ENCODE measurements at places on chromosomes 1 and 21.

DNA sequence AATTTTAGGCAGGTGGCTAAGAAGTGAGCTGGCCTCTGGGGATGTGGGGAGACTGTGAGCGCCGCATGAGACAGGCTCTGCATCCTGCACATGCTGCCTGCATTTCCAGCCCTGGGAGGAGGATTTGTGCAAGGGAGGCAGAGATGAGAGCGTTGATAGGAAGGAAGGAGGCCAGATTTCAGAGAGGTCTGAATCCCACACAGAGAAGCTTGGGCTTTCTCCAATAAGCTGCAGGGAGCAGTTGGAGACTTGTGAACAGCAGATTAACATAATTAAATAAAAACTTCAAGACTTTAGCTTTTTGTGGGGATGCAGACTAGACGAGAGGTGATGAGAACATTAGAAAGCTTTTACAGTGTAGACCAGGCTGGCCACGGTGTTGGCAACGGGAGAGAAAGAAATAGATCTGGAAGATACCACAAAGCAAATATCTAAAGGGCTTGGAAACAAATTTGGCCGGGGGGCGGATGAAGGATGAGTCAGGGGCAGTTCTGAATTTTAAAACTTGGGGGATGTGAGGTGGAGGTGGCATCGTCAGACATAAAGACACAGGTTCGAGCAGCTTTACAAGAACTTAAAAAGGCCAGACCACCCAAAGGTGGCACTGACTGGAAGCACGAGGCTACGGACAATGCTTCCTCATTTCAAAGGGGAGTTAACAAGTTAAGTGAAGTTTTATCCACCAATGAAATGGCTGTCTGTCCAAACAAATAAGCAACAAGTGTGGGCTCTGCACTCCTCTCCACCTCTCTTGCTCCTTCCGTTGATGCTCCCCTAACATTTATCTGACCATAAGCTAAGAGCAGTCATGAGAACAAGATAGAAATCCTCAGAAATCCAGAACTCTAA is 57.0 kb downstream of the HIVEP3 start:
- no peaks in the 10 kb centered on the region for H3K4me1 ChIP-seq
- DNase-seq: no peak
- H3K4me3 ChIP-seq: no peak overlapping the region
- no peak overlapping the region for H3K27ac ChIP-seq
- H3K36me3 ChIP-seq: no peaks in the 10 kb centered on the region
- no peaks in the 10 kb centered on the region for H3K27me3 ChIP-seq

GRCh38 chr1:96234299-96234698 is 487.3 kb upstream of the PTBP2 start:
- no peak overlapping the region for H3K4me3 ChIP-seq
- H3K36me3 ChIP-seq: no peaks in the 10 kb centered on the region

DNA sequence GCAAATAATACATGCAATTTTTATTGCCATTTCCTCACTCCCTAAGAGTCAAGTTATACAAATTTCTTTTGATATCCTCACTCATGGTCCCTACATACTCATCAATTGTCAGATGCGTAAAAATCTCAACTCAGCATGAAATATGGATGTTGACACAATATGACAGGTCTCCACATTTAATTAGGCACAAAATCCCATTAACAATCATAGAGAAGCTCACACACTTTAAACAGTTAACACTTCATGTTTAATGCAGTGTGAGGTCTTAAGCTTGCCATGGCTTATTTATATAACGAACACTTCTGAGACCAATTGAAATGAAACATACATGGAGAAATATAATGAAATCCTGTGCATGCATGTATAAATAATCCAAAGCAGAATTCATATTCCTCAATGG is 58.6 kb downstream of the GREM2 start:
- H3K4me3 ChIP-seq: no peak overlapping the region
- H3K27me3 ChIP-seq: no peaks in the 10 kb centered on the region
- no peaks in the 10 kb centered on the region for H3K4me1 ChIP-seq
- no peak for DNase-seq
- H3K36me3 ChIP-seq: no peaks in the 10 kb centered on the region
- no peak overlapping the region for H3K27ac ChIP-seq

- H3K36me3 ChIP-seq: no peaks in the 10 kb centered on the region
- H3K4me3 ChIP-seq: no peak overlapping the region
- H3K27me3 ChIP-seq: no peaks in the 10 kb centered on the region
- no peaks in the 10 kb centered on the region for H3K4me1 ChIP-seq
- no peak overlapping the region for H3K27ac ChIP-seq
- DNase-seq: no peak
These were observed 91.9 kb downstream of the HUNK start for GRCh38 chr21:31964692-31965091.

GRCh38 chr1:94125551-94126514 is 4.9 kb upstream of the ABCA4 start:
- H3K27me3 ChIP-seq: no peaks in the 10 kb centered on the region
- no peak overlapping the region for H3K4me3 ChIP-seq
- no peaks in the 10 kb centered on the region for H3K4me1 ChIP-seq
- no peak overlapping the region for H3K27ac ChIP-seq
- no peaks in the 10 kb centered on the region for H3K36me3 ChIP-seq
- DNase-seq: no peak

GRCh38 chr1:77484926-77485325 is 197.5 kb downstream of the ZZZ3 start:
- H3K27ac ChIP-seq: no peak overlapping the region
- DNase-seq: no peak
- H3K27me3 ChIP-seq: no peaks in the 10 kb centered on the region
- H3K4me3 ChIP-seq: no peak overlapping the region

GRCh38 chr1:32249831-32250525 is 1.1 kb upstream of the LCK start:
- no peaks in the 10 kb centered on the region for H3K27me3 ChIP-seq
- H3K4me1 ChIP-seq: no peaks in the 10 kb centered on the region
- peak overlapping the region; percentile 60 for H3K27ac ChIP-seq
- no peak overlapping the region for H3K4me3 ChIP-seq
- H3K36me3 ChIP-seq: no peaks in the 10 kb centered on the region

DNA sequence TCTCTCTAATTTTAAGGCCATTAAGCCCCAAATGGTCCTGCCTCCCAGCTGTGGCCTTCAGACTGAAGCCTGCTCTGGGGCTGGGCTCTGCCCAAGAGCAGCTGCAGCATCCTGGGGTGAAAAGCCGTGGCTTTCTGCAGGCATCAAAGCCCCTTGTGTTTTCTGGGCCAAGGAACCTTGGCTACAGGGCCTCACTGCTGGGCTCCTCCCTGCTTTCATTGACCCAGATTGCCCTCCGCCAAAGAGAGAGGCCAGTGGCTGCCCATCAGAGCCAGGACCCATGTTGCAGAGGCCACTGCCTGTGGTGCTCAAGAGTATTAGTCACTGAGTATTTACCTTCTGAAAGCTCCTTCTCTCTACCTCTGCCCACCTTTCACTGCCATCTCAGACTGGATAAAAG is 1.6 kb downstream of the ZNF648 start:
- no peak overlapping the region for H3K27ac ChIP-seq
- H3K4me3 ChIP-seq: no peak overlapping the region
- DNase-seq: no peak

DNA sequence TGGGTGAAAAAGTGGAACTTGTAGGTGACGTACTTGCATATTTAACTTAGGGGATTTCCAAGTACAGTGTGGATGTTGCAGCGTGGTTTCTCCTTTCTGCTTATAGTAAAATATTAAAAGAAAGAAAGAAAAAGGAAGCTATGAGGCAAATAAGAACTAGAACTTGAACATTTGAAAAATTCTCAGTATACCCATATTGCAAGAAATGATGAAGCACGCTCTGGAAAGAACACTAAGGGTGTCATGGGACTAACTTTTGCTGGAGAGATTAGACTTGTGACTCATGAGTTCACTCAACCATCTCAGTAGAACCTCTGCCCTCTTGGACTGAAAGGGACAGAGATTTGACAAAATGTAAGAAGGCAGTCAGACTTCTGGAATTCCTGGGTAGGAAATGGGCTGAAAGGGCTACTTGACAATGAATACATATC is 704.5 kb upstream of the ADGRL4 start:
- no peaks in the 10 kb centered on the region for H3K27me3 ChIP-seq
- H3K27ac ChIP-seq: no peak overlapping the region
- no peak for DNase-seq
- H3K4me3 ChIP-seq: no peak overlapping the region
- no peaks in the 10 kb centered on the region for H3K36me3 ChIP-seq

GRCh38 chr1:160207771-160208556 is 2.8 kb downstream of the PEA15 start:
- H3K4me1 ChIP-seq: peaks cover 56% of the 10 kb centered on the region
- no peaks in the 10 kb centered on the region for H3K27me3 ChIP-seq
- peaks cover 22% of the 10 kb centered on the region for H3K36me3 ChIP-seq
- no peak for DNase-seq
- H3K4me3 ChIP-seq: no peak overlapping the region

DNA sequence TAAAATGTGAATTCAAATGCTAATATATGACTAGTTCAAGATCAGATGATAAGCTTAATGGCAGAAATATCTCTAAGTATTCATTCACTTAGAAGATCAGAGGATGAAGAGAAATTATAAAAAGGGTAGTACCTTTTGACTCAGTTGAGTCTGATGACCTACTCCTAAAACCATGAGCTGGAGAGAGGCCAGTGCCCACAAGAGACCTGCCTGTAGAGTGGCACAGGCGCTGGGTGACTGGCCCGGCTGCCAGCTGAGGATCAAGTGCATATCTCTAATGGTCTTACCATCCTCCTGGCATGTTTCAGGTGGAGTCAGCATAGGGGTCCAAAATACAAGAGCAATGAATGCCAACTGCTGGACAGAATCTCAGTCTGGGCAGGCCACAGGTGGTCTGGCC is 14.1 kb downstream of the DDAH1 start:
- no peaks in the 10 kb centered on the region for H3K27me3 ChIP-seq
- H3K4me1 ChIP-seq: peaks cover 20% of the 10 kb centered on the region
- no peak for DNase-seq
- H3K4me3 ChIP-seq: no peak overlapping the region
- H3K36me3 ChIP-seq: no peaks in the 10 kb centered on the region

DNA sequence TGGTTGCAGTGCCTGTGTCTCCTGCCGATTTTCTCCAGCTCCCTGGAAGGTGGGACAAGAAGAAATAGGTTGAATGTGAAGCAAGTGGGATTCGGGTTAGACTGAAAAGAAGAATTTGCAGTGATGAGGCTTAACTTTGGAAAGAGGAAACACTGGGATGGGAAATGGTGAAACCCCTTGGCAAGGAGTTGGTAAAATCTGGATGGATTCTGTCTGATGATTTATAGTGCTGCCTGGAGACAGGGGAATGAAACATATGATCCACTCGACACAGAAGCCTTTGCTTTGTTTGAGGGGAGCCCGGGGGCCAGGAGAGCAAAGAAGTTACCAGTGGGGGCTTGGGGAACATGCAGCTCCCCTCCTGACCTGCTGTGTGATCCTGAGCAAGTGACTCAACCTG is 67.2 kb downstream of the UBIAD1 start:
- no peak overlapping the region for H3K27ac ChIP-seq
- peaks cover 17% of the 10 kb centered on the region for H3K27me3 ChIP-seq
- H3K4me3 ChIP-seq: no peak overlapping the region
- H3K36me3 ChIP-seq: no peaks in the 10 kb centered on the region

DNA sequence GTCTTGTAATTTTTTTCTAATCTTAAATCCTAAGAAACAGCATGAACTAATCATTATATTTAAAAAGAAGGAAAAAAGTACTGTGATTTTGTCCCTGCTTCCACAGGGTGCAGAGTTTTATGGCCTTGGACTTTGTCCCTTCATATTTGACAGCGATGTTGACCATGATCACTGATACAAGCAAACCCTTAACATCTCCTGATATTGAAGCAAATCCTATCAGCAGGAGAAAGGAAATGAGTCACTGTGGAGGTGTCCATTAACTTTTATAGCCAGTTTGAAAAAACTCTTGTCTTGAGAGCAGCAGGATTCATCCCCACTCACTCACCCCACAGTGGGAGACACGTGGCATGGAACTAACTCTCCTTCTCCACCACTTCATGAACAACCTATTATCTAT is 5.1 kb upstream of the REG4 start:
- H3K4me3 ChIP-seq: no peak overlapping the region
- H3K27ac ChIP-seq: no peak overlapping the region
- H3K36me3 ChIP-seq: no peaks in the 10 kb centered on the region
- H3K27me3 ChIP-seq: no peaks in the 10 kb centered on the region
- DNase-seq: no peak
- no peaks in the 10 kb centered on the region for H3K4me1 ChIP-seq

DNA sequence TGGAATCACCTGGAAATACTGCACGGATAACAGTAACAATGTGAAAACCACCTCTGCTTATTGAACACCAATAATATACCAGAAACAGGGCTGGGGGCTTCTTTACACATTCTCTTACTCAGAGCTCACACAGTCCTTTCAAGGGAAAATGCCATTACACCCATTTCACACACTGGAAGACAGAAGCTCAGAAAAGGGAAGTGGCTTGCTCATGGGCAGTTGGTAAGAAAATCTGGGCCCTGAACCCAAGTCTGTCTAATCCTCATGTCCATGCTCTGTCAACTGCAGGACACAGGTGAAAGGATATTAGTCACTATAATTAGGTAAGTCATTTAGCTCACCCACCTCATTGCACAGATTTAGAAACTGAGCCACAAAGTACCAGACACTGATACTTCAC is 18.6 kb downstream of the C8A start:
- no peak overlapping the region for H3K27ac ChIP-seq
- no peaks in the 10 kb centered on the region for H3K27me3 ChIP-seq
- H3K36me3 ChIP-seq: no peaks in the 10 kb centered on the region
- H3K4me1 ChIP-seq: no peaks in the 10 kb centered on the region

GRCh38 chr1:212586206-212587015 is 22.1 kb upstream of the ATF3 start:
- no peaks in the 10 kb centered on the region for H3K36me3 ChIP-seq
- no peak for DNase-seq
- peaks cover 24% of the 10 kb centered on the region for H3K27me3 ChIP-seq

DNA sequence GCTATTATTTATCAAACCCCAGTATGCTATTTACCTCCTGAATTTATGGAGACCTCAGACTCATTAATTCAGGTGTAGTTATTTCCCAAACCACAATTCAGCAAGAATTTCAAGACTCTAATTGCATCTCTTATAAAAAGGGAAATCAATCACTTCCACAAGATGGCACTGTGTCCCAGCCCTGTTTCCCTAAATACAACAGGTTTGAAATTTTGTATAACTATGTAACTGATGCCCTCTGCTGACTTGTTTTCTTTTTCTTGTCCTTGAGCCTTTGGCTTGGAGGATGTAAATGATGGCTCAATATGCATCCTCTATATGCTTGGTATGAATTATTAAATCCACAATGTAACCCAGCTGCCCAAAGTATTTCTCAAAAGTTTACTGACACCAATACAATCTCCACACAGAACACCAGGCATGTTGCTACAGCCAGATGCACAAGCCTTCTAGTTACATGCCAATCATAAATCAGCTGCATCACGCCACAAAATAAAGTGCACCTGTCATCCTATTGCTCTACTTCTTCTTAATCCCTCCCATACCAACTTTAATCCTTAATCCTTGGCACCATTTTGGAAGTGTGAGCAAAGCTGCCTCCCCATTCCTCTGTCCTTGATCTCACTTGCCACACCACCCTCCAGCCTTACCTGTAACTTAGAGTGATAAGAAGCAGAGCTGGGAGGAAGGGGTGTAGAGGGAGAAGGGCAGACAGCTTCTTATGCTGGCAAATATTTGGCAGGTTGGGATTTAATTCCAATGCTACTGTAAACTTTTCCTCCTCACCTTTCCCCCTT is 9.0 kb downstream of the C1orf105 start:
- peak; percentile 33 for DNase-seq
- no peaks in the 10 kb centered on the region for H3K27me3 ChIP-seq
- no peak overlapping the region for H3K27ac ChIP-seq
- H3K4me3 ChIP-seq: no peak overlapping the region
- H3K4me1 ChIP-seq: no peaks in the 10 kb centered on the region

- H3K4me1 ChIP-seq: peaks cover 35% of the 10 kb centered on the region
- H3K27me3 ChIP-seq: peaks cover 2% of the 10 kb centered on the region
- no peak overlapping the region for H3K27ac ChIP-seq
- no peak overlapping the region for H3K4me3 ChIP-seq
- peak; percentile 49 for DNase-seq
These were observed 8.8 kb downstream of the FMO1 start for GRCh38 chr1:171256940-171257606.
